Astrocyte of the cerebellum (primary cell): ENCODE measurements at places on chromosomes 11 and 22.

DNA sequence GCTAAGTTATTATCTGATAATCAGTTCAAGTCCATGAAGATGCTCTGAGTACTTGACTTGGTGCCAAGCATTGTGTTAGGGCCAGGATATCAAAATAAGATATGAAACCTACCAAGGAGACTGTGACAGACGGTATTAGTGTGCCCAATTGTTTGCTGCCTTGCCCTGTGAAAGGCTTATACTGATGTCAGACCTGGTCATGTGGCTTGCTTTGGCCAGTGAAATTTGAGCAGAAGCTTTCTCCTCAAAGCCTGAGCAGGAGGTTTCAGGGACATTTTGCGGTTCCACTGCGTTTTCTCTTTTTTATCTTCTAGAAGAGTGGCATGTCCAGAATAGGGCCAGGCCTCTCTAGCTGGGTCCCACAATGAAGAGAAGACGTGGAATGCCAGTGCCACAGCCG, 15.8 kb upstream of the PKNOX2 start:
- DNase-seq: no peak

GRCh38 chr11:70546191-70546940, 148.0 kb downstream of the CTTN start:
- DNase-seq: no peak

DNA sequence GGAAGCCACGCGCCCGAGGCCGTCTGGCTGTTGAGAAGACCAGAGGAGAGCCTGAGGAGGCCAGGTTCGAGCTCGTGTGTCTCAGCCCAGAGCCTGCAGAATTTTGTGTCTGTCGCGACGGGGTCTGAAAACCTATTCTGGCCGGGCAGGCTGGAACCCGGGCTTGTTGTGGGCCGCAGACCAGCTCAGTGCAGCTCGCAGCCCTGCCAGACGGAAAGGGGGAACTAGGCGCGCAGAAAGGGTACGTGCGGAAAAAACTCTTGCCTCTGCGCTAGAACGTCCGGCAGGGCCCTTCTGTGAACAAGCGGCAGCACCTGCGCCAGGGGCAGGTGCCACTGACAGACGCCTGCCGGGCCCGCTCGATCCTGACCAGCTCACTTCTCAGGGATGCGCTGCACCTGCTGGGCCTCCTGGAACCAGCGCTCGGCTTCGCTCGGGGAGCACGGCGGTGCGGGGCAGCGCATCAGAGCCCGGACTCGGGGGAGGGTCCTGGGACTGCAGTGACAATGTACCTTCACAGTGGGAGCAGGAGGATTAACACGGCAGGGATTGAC, 409.3 kb downstream of the BRD1 start:
- no peak for DNase-seq

DNA sequence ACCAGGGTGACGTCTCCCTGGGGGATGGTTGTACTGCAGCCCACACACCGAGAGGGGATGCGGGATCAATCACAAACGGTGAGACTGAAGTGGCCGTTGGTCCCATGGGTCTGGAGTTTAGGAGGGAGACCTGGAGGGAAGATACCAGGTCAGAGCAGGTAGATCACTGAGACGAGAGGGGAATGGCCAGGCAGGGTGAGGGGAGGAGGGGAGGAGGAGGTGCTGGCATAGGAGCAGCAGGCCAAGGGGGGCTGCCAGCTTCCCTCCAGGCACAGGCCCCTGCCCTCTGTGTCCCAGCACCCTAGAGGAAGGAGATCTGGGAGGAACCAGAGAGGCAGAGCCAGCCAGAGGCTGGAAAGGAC, 7.0 kb downstream of the MAPK8IP2 start:
- no peak for DNase-seq

DNA sequence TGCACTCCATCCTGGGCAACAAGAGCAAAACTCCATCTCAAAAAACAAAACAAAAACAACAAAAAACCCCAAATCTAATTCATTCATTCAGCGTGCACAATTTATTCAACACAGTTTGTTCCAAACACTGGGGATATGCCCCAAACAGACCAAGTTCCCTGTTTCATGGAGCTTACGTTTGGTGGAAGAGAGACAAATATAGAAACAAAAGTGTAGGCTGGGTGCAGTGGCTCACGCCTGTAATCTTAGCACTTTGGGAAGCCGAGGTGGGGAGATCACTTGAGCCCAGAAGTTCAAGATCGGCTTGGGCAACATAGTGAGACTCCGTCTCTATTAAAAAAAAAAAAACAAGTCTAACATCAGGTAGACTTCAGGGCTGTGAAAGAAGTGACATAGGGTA, 52.4 kb downstream of the PTPRJ start:
- no peak for DNase-seq

DNA sequence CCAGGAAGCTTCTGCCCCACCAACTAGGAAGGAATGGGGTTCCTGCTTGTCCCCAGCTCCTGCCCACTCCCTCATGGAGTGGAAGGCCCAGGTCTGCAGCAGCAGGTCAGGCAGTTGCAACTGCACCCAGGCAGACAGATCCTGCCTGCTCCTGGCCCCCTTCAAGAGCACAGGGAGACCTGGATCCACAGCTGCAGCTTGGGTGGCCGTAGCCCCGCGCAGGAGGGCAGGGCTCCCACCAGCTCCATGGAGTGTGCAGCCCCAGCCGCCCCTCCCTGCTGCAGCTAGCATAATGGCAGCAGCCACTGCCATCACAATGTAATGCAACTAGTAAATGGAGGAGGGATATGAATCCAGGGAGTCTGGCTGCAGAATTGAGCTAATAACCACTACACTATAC, 187.5 kb upstream of the PLET1 start:
- no peak for DNase-seq

- DNase-seq: no peak
Observed at GRCh38 chr22:19559324-19559811, 35.2 kb upstream of the CLDN5 start.
